ENCODE measurements at places on chromosomes 12 and 14. TPM values are rescaled to one million over a fixed set of nuclear protein-coding genes. Genes with fewer than 3 reads are reported as not detected.

The TAC3 gene
- not detected for total RNA-seq

GRCh38 chr12:46818642-46819041 lies 7.2 kb downstream of the SLC38A4 start:
- no peaks in the 10 kb centered on the region for H3K36me3 ChIP-seq
- no peaks in the 10 kb centered on the region for H3K27me3 ChIP-seq
- H3K4me1 ChIP-seq = peaks cover 12% of the 10 kb centered on the region
- no peak overlapping the region for H3K27ac ChIP-seq
- no peak overlapping the region for H3K4me3 ChIP-seq
- DNase-seq = no peak

GRCh38 chr14:61765225-61765943 lies 3.2 kb downstream of the SNAPC1 start:
- DNase-seq = no peak
- H3K4me1 ChIP-seq = peaks cover 21% of the 10 kb centered on the region
- H3K4me3 ChIP-seq = no peak overlapping the region
- no peak overlapping the region for H3K27ac ChIP-seq
- no peaks in the 10 kb centered on the region for H3K27me3 ChIP-seq

- no peak overlapping the region for H3K4me3 ChIP-seq
- no peaks in the 10 kb centered on the region for H3K27me3 ChIP-seq
- peaks cover 25% of the 10 kb centered on the region for H3K4me1 ChIP-seq
Measured at GRCh38 chr12:124736115-124737039, 127.3 kb downstream of the SCARB1 start.

- no peaks in the 10 kb centered on the region for H3K27me3 ChIP-seq
- no peak overlapping the region for H3K4me3 ChIP-seq
- no peak for DNase-seq
- H3K36me3 ChIP-seq = no peaks in the 10 kb centered on the region
- peaks cover 4% of the 10 kb centered on the region for H3K4me1 ChIP-seq
Measured at GRCh38 chr14:56244138-56244789, 126.1 kb downstream of the PELI2 start.

DNA sequence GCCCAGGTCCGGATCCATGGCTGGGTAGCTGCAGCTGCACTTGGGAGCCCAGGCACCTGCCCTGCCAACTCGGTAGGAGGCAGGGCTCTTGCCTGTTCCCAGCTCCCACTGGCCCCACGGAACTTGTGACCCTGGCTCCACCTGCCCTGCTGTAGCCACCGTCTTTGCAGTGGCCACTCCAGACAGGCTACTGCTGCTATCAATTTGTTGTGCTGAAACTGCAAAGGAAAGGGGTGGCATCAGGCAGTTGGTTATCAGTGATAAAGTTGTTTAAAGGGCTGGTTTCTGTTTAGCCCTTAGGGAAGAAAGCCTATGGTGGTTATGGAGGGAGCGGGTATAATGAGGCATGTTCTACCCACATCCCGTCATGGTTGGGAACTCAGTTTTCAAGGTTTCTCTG lies 32.1 kb upstream of the ARID2 start:
- no peaks in the 10 kb centered on the region for H3K4me1 ChIP-seq
- H3K4me3 ChIP-seq = no peak overlapping the region
- H3K27me3 ChIP-seq = no peaks in the 10 kb centered on the region
- H3K27ac ChIP-seq = no peak overlapping the region

The RNU4-1 gene
- under 0.01 TPM for total RNA-seq

DNA sequence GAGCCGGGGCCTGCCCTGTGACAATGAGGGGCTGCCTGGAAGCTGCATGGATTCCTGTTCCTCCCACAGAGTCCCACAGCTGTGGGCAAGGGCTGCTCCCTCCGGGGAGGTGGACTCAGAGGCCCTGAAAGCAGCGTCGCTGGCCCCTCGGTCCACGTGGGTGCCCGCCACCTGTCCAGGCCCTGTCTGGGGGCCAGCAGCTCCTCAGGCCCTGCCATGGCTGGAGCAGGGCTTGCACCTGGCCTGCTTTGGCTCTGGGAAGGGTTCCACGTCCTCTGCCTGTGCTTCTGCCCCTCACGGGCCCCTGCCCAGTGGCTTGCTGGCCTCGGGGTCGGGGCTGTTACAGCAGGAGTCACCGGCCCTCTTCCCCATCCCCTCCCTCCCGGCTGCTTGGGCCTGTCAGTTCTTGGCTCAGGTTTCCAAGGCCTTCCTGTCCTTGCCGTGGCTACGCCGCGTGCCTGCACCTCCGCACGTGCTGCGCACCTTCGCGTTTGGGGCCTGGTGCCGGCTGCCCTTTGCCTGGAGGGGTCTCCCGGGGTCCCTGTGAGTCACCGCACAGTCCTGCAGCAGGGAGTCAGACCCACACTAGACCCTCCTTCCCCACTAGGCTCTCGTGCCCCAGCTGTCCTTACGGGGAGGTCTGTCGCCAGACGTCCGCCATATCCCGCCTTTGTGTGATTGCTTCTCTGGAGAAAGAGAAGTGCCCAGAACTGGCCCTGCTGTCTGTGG lies 5.8 kb downstream of the FBRSL1 start:
- no peaks in the 10 kb centered on the region for H3K36me3 ChIP-seq
- H3K27ac ChIP-seq = peak overlapping the region; percentile 61
- peaks cover 95% of the 10 kb centered on the region for H3K4me1 ChIP-seq
- no peak for DNase-seq

The KRT86 gene
- total RNA-seq = 1.8 TPM

GRCh38 chr12:71556448-71556847 lies 107.2 kb downstream of the ZFC3H1 start:
- no peaks in the 10 kb centered on the region for H3K36me3 ChIP-seq
- no peak for DNase-seq
- H3K4me1 ChIP-seq = peaks cover 13% of the 10 kb centered on the region
- H3K27me3 ChIP-seq = no peaks in the 10 kb centered on the region
- no peak overlapping the region for H3K27ac ChIP-seq

GRCh38 chr12:38053113-38053512 lies 263.5 kb upstream of the ALG10B start:
- DNase-seq = no peak
- H3K4me1 ChIP-seq = peaks cover 5% of the 10 kb centered on the region
- no peak overlapping the region for H3K4me3 ChIP-seq
- no peaks in the 10 kb centered on the region for H3K27me3 ChIP-seq
- no peak overlapping the region for H3K27ac ChIP-seq
- no peaks in the 10 kb centered on the region for H3K36me3 ChIP-seq

- no peak overlapping the region for H3K27ac ChIP-seq
- no peak overlapping the region for H3K4me3 ChIP-seq
- no peaks in the 10 kb centered on the region for H3K27me3 ChIP-seq
- H3K36me3 ChIP-seq = no peaks in the 10 kb centered on the region
- no peak for DNase-seq
Measured at GRCh38 chr14:47208434-47208833, 467.0 kb downstream of the MDGA2 start.

DNA sequence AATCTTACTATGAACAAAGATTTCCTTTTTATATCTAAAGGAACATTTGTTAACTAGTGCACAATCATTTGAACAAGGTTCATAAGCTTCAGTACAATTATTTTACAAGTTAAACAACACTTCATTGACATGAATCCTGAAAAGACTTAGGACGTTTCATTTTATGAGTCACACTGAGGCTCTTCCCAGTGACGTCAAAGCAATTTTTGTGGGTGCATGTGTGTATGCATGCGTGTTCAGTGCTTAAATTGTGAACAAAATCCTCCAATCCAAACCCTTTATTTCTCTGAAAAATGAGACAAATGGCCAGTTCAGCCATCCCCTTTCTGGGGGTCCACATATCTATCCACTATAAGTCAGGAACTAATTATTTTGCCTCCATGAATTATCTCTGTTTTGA lies 2.9 kb downstream of the LMNTD1 start:
- no peaks in the 10 kb centered on the region for H3K36me3 ChIP-seq
- H3K4me3 ChIP-seq = no peak overlapping the region
- no peaks in the 10 kb centered on the region for H3K27me3 ChIP-seq
- DNase-seq = no peak

DNA sequence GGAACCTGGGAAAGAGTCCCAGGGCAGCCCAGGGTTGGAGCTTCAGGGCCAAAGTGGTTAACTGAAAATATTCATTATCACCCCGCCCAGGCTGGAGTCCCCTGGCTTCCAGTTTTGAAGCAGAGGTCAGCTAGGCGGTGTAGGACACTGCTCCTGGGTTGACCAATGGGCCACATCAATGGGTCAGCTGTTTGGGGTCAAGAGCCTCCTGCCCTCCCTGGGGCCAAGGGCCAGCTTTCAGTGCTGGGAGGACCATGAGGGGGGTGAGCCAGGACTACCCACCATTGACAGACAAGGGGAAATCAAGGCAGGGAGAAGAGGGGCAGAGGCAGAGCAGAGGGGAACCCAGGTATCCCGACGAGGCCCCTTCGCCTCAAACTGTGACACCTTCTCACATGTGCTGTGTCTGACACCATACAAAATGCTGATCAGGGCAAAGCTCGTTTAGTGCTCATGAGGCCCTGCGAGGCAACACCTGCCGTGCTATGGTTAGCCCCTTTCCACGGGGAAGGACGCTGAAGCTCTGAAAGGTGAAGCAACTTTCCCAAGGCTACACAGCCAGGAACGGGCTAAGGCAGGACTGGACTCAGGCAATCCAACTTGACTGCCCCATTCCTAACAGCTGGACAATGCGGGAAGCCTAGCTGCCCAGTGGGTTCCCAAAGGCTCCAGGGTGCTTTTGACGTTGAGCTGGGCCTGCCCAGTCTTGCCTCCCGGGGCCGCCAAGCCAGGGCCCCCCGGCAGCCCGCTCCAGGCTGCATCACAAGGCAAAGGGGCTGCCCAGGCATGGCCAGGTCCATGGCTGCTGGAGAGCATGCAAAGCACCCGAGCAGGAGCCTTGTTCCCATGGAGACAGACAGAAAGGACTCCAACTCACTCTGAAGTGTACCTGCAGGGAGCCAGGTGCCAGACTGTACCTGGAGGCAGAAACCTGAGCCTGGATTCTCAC lies 2.0 kb downstream of the SYNE3 start:
- H3K27ac ChIP-seq = no peak overlapping the region
- no peaks in the 10 kb centered on the region for H3K27me3 ChIP-seq
- DNase-seq = no peak
- no peaks in the 10 kb centered on the region for H3K36me3 ChIP-seq
- H3K4me1 ChIP-seq = peaks cover 25% of the 10 kb centered on the region
- no peak overlapping the region for H3K4me3 ChIP-seq

The A2ML1 gene
- not detected for total RNA-seq

The B3GNT4 gene
- total RNA-seq = not detected

Data from body of pancreas (tissue), 4 donors.